ENCODE measurements at places on chromosomes 6 and 20.

DNA sequence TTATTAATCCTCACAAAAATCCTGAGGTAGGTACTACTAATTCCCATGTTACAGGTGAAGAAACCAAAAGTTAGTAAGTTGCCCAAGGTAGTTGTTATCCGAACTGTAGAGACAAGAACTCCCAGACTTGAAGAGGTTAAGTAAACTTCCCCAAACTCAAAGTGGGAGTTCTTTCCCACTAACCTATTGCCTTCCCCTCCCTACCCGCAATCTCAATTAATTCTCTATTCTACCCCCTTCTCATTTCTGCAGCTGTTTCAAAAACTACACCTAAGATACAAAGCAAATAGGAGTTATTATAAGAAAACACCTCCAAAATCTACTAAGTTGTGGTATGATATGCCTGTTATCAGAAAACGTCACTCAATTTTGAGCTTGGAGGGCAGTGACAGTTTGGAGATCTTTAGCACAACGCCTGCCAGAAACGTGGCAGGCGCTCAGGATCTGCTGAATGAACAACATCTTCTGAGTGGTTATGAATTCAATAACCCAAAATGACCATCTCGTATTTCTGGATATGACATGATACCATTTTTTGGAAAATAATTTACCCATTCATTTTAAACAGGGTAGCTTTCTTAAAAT is 7.1 kb downstream of the CSNK2A1 start:
- DNase-seq: no peak

DNA sequence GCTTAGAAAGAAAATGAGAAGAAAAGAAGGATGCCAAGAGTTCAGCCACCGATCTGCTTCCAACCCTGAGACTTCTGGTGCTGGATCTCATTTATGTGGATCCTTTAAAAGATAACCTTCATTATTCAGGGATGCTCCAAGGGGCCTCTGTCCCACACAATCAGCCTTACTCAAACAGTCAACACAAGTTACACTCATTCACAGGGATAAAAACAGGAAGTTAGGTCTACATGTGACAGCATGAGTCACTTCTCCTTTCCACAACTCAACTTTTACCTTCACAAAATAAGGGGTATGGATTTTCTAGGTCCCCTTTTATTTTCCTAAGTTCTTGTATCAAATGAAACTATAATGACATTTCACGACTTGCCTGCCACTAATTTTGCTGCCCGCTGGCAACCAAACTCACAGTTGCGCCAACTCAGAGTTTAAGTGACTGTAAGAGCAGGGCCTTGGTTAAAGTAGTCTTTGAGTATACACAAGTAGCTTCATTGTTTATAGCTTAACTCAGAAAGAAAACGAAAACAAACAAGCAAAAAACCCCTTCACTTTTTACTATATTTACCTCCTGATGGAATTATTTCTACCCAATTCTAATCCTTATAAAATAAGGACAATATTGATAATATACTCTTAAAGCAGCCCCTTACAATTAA is 278.8 kb upstream of the RUNX2 start:
- no peak for DNase-seq

GRCh38 chr6:12962529-12962928 is 246.0 kb downstream of the PHACTR1 start:
- no peak for DNase-seq

DNA sequence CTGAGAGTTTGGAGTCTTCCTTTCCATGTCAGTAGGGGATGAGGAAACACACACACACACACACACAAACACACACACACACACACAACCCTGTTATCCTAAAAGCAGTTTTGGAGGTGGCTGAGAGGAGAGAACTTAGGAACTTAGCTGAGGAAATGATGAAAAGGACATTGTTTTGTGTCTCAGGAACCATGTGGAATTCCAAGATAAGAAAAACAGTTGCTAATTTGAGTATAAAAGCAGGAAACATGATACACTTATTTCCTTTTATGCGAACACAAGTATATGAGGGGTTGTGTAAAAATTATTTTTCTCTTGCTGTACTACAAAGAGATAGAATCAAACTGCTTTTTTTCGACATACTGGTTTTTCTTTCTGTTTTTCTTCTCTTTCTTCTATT is at the start of gene MYCT1:
MYCT1 (plus strand) TSS at position 264 of the 400 bp plus-strand sequence; CDS start at position 270, 6 bp downstream.
- DNase-seq: no peak

- no peak for DNase-seq
These were observed 87.8 kb downstream of the GINS1 start for GRCh38 chr20:25495189-25495824.

- no peak for DNase-seq
These were observed 394.8 kb downstream of the SAMD5 start for GRCh38 chr6:147903321-147903720.

- peak; percentile 65 for DNase-seq
These were observed 5.5 kb downstream of the MDGA1 start for GRCh38 chr6:37691904-37692806.

GRCh38 chr20:62861726-62862336 is at the start of gene TCFL5:
Gene TCFL5 (minus strand): TSS chr20:62861822. CDS start chr20:62861670, 152 bp downstream.
- peak; percentile 91 for DNase-seq

DNA sequence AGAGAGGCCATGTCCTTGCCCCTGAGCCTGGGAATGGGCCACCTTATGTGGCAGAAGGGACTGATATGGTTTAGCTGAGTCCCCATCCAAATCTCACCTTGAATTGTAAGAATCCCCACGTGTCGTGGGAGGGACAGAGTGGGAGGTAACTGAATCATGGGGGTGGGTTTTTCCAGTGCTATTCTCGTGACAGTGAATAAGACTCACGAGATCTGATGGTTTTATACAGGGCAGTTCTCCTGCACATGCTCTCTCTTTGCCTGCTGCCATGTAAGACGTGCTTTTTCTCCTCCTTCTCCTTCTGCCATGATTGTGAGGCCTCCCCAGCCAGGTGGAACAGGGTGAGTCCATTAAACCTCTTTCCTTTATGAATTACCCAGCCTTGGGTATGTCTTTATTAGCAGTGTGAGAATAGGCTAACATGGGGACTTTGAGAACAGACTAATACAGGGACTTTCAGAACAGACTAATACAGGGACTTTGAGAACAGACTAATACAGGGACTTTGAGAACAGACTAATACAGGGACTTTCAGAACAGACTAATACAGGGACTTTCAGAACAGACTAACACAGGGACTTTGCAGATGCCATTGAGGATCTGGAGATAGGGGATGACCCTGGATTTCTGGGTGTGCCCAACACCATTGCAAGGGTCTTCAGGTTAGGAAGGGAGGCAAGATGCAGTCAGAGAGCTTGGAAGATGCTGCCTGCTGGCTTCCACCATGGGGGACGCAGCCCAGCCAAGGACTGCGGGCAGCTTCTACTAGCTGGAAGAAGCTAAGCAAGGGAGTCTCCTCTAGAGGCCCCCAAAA is 86.9 kb downstream of the RAMACL start:
- no peak for DNase-seq

GRCh38 chr20:9092655-9093054 is 23.8 kb downstream of the PLCB4 start:
- DNase-seq: no peak

DNA sequence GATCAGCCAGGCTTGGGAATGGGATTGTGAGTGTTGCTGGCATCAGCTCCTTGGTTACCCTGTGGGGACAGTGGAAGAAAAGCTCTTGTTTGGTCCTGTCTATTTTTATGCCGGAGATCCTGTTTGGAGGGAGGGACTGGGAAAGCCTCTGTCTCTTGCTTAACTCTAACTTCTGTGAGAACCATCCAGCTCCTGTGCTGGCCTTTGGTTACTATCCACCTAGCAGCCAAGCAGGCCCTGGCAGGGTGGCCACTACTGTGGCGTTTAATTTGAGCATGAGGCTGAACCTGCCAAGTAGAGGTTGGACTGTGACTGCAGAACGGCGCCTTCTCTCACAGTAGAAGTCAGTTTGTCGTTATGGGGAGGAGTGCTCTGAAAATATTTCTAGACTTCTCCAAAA is 193.3 kb downstream of the UTRN start:
- no peak for DNase-seq

DNA sequence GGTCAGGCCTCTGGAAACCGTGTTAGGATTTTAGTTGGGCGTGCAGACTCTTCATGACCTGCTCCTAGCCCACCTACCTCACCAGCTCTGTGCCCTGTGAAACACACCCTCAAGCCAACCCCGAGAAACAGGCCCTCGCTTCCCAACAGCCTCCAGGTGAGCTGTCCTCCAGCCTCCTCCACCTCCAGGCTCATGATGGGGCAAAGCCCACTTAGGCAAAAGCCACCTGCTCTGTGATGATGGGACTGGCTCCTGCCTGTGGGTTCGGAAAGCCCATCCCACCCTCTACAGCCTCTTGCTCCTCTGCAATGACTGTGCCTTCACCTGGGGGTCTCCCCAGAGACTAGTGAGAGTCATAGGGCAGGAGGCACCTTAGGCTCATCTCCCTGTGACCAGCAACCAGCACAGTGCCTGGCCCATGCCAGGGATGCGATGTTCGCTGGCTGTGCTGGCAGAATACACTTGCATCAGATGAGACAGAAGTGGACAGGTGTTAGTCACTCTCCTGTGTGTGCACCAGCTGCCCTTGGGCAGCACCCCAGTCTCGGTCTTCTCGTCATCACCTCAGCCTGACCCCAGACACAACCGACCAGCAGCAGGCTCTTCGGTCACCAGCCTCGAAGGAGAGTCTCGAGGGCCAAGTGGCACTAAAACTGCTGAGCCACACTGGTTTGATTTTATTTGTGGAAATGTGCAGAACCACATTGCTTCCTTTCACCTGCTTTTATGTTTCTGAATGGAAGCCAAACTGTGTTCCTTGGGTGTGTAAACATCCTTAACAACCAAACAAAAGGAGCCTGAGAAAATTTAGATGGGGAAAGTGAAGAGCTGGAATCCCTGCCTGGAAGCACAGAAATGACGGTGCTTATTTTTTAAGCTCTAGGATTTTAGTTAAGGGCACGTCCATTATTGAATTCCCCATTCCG is 10.7 kb downstream of the PXDC1 start:
- DNase-seq: no peak

- no peak for DNase-seq
These were observed 1686.4 kb downstream of the GRIK2 start for GRCh38 chr6:103079867-103080266.

DNA sequence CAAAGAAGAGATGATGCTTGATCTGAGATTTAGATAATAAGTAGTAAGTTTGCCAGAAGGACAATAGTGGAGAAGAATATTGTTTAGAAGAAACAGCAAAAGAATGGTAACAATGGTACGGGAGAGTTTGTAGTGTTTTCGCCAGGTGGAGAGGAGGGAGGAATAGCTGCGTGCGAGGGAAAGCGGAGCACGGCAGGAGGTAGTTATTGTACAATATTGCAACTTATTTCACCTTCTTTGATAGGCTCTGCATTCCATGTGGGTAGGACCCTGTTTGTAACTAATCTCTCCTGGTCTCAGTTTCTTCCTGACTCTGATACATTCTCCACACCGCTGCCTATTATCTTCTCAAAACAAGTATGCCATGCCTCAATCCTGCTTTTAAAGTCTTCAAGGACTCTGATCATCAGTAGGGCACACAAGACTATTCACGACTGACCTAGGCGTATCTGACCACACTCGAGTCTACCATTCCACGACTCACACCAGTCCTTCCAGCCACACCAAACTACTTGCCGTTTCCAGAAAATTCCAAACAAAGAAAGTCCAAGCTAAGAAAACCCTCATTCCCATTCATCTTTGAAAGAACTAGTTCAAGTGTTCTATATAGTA is 1.1 kb downstream of the PPIL4 start:
- DNase-seq: no peak

- DNase-seq: no peak
These were observed 31.4 kb downstream of the RAMACL start for GRCh38 chr6:166555086-166555485.

DNA sequence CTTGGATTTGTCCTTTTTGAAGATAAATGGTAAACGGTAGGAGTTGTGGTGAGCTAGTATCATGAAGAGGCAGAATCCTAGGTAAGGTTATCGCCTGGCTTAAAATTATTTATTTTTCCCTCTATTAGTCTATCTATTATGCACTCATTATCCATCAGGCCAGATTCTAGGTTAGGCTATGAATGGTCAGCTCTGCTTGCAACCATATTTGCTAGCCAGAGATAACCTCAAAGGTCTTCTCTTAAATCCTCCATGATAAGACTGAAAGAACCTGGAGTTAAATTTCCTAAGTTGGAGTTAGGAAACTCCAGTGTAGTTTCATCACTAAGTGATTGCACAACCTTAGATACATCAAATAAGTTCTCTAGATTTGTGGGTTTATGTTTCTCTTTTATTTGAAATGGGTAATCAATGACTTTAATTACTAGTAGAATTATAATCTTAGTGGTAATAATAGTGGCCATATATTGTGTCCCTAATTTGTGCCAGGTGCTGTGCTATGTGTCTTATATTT is 302.1 kb upstream of the RUNX2 start:
- DNase-seq: no peak

GRCh38 chr20:47058236-47058635 is 163.6 kb downstream of the EYA2 start:
- no peak for DNase-seq

DNA sequence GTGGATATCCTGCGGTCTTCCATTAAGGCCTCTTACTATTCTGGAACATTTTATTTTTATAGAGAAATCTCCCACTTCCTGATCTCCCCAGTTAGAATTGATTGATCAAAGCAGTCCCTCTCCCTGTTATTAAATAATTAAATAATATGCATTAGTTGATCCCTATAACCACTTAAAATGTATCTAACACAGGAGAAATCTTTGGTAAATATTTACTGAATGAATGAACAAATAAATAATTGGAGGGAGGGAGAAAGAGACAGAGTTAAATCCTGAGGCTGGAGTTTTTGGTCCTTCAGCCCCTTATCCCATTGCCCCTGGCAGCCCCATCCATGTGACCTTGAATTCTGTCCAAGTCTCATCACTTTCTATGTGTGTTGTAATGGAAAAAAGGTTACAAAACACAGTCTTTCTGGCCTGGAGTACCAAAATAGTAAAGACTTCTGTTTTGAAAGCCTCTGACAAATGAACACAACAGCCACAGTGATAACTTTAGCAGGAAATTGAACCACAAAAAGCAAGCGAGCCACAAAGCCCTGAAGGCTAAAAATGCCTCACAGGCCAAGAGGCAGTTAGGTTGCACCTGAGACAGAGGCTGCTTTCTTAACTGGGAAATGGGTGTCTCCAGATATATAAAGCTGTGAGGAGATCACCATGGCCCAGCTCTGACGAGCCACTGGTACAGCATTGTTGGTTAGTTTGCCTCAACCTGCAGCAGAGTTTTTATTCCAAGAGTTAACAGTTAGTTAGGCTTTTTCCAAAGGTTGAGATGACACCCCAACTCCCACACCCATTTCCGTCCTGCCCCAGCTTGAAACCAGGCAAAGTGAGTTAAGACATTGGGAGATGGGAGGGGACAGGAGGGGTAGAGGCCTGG is 11.3 kb downstream of the NT5E start:
- no peak for DNase-seq

DNA sequence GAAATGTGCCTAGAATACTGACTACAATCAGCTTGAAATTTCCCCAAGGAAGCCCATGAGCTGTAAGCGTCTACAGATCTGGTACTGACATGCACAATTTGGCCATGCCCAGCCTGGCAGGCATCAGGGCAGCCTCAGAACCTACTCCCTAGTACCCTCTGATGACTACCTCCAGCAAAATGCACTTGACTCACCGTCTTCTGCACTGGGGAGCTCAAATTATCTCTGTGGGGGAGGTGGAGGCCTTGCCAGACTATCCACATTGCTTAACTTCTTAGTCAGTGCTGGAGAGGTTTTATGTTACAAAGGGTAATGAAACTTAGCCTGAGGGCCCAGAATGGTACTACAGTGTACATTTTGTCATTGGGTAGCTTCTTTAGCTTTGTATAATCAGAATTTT is 126.0 kb upstream of the ADGRF1 start:
- no peak for DNase-seq

- no peak for DNase-seq
These were observed 13.5 kb downstream of the PFDN4 start for GRCh38 chr20:54221353-54221752.

GRCh38 chr6:21850691-21851090 is 257.1 kb downstream of the SOX4 start:
- no peak for DNase-seq
